K562 (cell line): ENCODE measurements at places on chromosomes 3 and 15. TPM values are rescaled to one million over a fixed set of nuclear protein-coding genes. Genes with fewer than 3 reads are reported as not detected.

KNL1 gene
- 32.1 and 34.8 TPM in 2 replicates for total RNA-seq

EOGT gene
- total RNA-seq = 9.6 and 10.4 TPM in 2 replicates

DNA sequence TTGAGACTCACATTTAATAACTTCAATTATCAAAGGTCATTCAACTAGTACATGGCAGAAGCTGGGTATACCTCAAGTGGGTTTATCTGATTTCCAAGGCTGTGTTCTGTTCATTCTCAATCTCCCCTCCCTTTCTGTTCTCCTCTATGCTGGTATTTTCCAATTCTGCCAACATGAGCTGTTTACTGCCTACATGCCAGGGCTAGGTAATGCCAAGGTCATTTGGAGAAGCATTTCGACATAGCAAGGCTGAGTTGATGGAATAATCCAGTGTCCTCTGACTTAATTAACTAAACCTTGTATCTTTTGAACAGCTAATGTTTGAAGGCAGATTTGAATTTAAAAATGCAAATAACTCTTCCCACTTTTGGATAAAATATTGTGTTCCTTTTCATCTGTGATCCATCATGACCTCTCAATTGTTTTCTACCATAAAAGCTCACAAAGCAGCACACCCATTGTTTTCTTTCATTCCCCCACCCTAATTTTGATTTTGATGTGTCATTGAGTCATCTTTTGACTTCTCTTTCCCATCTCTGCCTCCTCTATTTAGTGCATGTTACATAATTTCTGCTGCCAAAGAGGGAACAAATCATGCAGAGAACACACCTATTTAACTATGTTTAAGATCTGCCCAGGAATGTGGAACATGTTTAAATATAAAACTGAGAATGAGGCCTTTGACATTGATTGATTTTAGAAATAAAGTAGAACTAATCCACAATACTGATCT is 308.8 kb upstream of the NR2E3 start:
- no peak for DNase-seq

DNA sequence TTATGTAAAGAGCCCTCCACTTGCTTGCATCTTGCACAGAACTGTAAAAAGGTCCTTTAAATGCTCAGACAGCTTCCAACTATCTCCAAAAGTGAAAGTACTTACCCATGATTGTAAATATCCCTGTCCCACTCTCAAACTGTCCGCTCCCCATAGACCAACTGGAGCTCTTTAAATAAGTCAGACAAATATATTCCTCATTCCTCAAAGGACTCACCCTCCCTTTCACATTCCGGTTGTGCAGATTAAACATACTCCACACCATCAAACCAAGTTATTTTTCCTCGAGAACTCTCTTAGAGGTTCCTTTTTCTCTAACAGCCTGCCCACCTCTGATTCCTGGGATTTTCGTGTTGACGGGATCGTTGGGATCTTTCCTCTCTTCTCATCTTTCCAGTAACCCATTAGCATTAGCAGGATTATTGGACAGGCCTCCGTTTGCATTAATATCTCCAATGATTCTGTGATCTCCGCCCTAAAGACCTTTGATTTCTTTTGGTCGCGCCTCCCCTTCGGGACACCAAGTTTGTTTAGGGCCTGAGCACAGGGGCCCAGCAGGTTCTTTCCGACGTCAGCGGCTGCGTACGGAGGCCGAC is 763 bp downstream of the GOLGB1 start:
- no peak for DNase-seq

DNA sequence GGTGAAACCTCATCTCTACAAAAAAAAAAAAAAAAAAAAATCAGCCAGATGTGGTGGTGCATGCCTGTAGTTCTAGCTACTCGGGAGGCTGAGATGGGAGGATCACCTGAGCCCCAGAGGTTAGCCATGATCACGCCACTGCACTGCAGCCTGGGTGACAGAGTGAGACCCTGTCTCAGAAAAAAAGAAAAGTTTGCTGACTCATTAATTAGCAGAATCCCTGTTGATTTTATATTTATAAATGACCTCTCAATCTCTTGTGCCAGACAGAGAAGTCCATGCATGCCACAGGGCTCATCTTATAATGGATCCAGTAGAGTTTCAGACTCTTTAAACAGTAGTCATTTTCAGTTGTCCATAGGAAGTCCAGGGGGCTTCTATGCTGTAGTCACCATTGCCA is 32.9 kb downstream of the ABHD6 start:
- no peak for DNase-seq

DNA sequence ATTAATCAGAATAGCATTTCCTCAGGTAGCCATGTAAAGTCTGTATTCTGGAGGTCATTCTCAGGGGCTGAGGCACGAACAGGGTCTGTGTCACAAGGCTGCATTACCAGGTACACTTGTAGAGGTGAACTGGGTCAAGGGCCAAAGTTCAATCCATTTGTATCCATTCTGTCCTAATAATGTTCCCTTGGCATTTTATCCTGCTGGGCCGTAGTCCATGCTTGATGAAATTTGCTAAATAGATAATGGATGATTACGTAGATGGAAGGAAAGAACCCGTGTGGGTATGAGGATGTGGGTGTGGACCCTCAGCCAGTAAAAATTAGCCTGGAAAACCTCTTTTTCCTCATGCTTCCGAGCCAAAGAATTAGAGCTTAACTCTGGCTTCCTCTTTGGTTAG is 785.9 kb downstream of the GRM7 start:
- no peak for DNase-seq
